ENCODE measurements at places on chromosomes 7 and 10.

GRCh38 chr10:3077940-3078630 is 10.7 kb downstream of the PFKP start:
- DNase-seq, result no peak

- no peak for DNase-seq
Observed at GRCh38 chr7:128052404-128052803, 21.2 kb upstream of the LRRC4 start.

DNA sequence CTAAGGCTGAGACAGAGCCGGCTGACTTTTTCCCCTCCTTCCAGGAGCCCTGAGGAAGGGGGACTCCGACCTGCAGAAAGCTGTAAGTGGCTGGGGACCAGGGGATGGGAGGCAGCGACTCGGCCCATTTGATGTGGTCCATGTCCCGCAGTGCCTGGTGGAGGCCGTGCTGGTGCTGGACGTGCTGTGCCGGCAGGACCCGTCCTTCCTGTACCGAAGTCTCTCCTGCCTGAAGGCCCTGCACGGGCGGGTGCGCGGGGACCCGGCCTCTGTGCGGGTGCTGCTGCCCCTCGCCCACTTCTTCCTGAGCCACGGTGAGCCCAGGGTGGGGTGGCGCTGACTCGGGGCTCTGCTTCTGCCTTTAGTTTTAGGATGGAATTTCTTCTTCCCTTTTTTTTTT is 9.9 kb downstream of the AP5Z1 start:
- no peak for DNase-seq

- no peak for DNase-seq
Observed at GRCh38 chr7:91929463-91929862, 11.2 kb upstream of the AKAP9 start.

GRCh38 chr10:4984223-4984622 is 19.4 kb downstream of the AKR1C2 start:
- DNase-seq, result no peak

- DNase-seq, result no peak
Observed at GRCh38 chr10:128994598-128995143, 472.4 kb upstream of the MGMT start.
